ENCODE measurements at places on chromosomes 12 and 14.

DNA sequence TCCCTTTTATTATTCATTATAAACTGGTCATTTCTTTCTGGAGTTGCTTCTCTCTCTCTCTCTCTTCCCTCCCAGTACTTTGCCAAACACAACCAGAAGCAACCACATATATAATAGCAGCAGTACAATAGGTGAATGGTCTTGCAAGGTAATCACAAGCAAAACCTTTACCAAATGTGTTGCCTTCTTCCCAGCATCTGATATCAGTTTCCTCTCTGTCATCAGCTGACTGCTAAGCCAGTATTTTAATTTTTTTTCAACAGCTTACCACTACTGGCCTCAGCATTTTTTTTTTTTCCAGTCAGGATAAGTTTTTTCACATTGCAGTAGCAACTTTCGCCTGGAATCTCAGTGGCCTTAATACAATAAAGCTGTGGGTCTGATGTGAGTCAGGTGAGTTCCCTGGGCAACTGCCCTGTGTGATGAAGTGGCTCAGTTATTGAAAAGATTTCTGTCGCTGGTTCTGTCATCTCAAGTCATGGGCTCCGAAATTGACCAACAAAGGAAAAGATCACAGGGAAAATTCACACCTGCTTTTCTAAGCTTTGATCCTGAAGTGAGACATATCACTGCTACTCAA, 282.5 kb upstream of the AMIGO2 start:
- DNase-seq = peak; percentile 30

DNA sequence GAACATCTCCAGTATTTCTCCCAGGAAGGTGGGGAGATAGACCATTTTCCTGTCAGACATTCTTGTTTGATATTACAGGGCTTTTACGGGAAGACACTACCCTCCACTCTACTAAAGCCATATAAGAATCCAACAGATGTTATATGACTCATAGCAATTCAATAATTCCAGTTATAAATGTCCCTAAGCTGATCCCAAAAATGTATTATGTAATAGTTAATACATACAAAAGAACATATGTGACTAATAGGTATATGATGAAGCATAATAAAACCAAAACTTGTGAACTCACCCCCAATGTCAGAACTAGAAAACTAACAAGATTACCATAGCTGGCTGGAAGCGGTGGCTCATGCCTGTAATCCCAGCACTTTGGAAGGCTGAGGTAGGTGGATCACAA, 84.2 kb downstream of the EFCAB11 start:
- no peak for DNase-seq

DNA sequence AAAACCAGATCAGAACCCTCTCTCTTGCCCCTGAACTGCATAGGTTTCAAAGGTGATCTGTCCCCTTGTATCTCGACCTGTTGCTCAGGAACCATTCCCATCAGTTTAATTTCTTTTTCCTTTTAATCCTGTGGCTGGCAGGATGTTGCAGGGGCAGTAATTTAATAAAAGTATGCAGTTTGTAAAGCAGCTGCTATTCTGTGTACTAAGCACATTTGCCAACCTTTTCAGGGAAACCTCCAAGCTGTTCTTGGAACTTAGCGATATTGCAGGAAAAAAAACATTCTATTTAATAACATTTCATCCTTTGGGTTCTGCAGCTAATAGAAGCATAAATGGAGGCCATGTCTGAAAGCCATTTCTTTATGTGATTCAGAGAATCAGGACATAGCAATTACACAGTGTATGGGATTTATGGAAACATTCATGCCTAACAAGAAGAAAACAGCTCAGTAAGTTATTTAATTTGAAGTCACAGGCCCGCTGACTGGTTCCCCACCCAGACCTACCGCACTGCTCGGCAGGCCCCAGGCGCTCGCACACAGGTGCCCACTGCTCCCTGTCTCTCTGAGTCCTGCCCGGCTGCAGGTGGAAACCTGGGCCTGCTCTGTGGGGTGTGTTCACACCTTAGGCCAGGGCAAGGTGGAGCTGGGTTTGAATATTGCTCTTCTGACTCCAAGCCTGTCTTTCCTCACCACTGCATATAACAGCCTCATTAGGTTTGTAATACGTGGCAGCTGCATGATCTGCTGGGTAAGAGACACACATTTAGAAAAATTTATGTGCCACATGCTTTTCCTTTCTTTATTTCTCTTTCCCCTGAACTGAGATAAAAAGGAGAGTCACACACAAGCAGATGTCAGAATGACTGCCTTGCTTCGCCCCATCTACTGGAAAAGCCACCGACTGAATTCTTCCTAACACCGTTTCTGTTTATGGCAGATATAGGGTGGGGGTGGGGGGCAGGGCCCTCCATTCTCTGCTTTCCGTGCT, 119.7 kb downstream of the SLC25A47 start:
- DNase-seq = no peak

GRCh38 chr12:70408004-70408790, 42.1 kb downstream of the KCNMB4 start:
- DNase-seq = no peak

- DNase-seq = no peak
Measured at GRCh38 chr12:5969974-5970690, 25.1 kb upstream of the ANO2 start.

- peak; percentile 27 for DNase-seq
Measured at GRCh38 chr12:21697904-21698630, 40.4 kb upstream of the LDHB start.

- DNase-seq = no peak
Measured at GRCh38 chr12:105622220-105622619, 291.7 kb downstream of the C12orf75 start.

DNA sequence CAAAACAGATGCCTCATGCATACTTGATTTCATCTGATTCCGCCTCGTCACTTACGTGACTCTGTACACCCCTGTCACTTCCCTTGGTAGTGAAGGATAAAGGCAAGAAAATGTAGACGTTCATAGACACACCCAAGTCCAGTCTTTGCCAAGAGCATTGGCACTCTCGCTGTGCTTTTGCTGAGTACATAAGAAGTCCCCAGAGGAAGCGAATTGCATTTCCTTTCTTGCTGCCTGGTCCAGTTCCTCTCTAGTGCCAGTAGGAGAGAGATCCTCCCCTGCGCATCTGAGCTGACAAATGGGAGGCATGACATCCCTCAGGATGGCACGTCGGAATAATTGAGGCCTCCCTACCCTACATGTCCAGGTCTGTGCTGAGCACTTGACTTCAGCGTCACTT, 21.3 kb upstream of the RIN3 start:
- DNase-seq = no peak

DNA sequence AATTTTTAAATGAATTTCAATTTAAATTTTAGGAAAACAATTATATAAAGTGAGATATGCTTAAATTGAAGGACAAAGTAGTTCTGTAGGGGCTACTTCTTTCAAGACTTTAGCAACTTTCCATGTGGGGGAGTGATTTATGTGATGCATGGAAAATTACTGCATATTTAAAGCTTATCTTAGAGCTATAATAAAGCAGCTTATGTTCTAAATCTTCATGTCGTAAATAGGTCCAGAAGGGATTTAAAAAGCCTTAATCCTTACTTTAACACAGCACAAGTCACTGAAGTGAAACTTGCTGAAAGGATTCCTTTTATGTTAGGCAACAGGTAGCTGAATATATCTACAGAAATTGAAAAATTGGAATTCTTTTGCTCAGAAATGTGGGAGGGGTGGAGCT, 340.4 kb downstream of the NAV3 start:
- no peak for DNase-seq

- no peak for DNase-seq
Measured at GRCh38 chr12:53591301-53592206, 34.6 kb downstream of the ATF7 start.

DNA sequence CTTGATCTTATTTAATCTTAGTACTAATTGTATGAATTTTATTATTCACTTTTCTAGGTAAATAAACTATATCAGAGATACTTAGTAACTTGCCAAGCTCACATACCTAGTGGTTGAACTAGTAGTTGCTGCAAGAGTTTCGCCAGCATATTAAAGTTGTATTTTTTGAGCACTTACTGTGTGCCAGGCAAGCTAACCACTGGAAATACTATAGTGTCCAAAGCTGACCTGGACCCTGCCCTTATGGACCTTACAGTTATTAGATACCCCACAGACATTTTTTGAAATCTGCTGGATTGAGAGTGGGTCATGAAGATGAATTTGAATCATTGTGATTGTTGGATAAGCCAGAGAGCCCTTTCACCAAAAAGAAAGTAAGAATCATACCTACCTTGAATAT, 125.0 kb downstream of the RAD51B start:
- DNase-seq = no peak

- DNase-seq = no peak
Measured at GRCh38 chr12:89962648-89963047, 254.0 kb upstream of the ATP2B1 start.

DNA sequence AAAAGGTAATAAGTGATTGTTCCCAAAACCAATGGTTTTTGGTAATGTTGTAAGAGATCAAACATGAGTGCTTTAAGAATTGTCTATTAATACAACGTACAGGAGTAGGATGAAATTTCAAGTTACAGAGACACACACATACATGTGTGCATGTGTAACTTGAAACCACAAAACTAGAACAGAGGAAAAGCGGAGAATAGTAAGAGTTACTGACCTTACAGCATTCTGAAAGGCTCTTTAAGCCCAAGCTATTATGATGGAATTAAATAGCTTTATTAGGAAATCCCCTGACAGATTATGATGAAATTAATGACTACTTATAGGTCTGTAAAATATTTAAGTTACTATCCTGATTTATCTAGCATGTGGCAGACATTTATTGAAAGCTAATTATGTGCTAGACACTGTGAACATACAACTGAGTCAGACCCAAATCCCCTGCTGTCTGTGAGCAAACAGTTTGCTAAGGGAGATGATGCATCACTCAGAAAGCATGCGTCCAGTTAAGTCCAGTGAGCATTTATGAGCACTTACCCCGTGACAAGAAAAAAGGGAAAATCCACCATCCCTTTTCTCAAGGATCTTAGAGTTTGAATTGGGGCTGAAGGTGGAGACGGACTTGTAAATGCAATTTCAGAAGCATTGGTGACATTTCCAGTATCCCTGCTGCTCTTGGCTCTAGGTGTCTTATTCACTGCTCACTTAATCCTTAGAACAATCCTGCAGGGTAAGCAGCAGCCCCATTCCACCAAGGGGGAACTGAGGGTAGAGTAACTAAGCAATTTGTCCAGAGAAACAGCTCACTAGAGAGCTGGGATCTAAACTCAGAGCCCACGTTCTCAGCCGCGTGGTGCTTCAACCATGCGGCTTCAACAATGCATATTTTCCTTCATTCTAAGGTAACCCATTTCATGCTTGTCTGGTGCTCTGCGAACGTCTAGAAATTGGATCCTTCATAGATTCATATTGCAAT, 117.4 kb downstream of the EML1 start:
- DNase-seq = no peak

DNA sequence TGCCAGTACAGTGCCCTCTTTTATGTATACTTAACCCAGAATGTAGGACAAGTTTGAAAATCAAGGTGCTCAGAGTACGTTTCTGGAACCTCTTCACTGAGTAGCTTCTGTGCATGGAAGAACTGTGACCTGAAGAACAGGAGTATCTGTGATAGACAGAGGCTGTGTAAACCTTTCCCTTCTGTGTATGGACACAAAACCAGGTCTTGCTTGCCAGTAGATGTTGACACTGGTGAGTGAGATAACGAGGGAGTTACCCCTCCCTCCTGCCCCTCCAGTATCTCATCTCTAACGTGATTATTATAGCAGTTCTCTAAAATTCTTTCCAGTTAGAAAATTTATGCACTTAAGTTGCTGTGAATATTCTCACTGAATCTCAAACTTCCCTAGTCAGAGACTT, 170.8 kb downstream of the RPL10L start:
- no peak for DNase-seq

- DNase-seq = no peak
Measured at GRCh38 chr14:74301594-74302151, 1.1 kb downstream of the ABCD4 start.

DNA sequence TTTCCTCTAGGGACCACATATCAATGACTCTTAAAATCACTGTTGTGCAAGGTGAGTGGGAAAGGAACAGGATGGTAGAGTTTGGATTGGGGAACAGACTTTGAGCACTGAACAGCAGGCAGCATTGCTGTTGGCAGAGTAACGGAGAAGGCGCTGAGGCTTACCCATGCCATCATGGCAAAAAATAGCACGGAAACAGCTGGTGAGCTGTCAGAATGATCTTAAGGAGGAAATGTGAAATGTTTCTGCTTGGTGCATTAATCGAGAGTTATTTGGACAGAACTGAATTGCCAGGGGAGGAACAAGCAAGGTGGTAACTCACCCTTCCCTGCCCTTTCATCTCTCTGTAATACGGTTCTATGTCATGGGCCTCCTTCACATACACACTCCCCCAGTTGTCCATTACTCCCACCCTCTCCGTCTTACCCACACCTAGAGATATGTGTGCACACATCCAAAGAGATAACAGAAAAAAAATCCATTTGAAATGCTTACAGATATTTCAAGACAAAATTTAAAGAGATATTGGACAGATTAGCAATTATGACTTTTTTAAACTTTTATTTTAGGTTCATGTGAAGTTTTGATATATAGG, 572.5 kb downstream of the DIO2 start:
- no peak for DNase-seq

DNA sequence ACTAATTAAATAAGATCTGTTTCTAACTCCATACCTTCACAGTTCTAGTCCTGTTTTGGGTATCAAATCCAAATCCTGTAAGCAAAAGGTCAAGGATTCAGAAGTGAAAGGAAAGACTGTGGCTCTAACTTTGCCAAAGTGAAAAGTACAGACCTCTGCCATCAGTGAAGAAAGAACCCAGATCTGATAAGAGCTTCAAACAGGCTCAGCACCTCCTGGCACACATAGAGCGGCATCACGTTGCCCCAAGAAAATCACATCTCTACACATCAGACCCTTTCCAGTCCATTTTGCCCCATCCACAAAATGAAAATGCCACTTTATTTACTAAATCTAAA, 23.2 kb downstream of the CLIP1 start:
- DNase-seq = no peak

DNA sequence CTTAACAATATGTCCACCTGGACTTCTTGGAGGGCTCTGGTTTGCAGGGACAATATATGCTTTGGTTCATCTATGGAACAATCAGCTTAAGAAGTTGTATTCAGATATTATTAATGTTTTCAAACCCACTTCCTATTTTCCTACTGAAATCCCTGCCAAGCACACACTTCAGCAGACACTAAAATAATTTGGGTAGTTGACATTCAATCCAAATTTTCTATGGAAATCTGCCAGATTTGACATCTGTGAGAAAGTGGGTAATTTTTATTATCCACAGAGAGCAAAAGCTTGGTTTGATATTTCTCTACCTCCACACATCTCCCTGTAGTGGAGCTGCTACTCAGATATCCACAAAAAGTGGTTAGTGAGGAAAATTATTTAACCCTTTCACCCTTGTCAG, 378.8 kb upstream of the SOX5 start:
- no peak for DNase-seq

GRCh38 chr14:89674240-89674639, 257.2 kb upstream of the FOXN3 start:
- no peak for DNase-seq

Measured in activated CD4-positive, alpha-beta T cell treated with anti-CD3 and anti-CD28 coated beads, Interleukin-2, Interleukin-4, amounts not matched to agents 100 ng/mL and 50 ng/mL, durations not matched to agents 16 hours and 8 hours (primary cell).